ENCODE measurements at places on chromosomes 5 and 9.
A peak's percentile ranks its signal among the peaks of the same experiment; 100 is the strongest.

DNA sequence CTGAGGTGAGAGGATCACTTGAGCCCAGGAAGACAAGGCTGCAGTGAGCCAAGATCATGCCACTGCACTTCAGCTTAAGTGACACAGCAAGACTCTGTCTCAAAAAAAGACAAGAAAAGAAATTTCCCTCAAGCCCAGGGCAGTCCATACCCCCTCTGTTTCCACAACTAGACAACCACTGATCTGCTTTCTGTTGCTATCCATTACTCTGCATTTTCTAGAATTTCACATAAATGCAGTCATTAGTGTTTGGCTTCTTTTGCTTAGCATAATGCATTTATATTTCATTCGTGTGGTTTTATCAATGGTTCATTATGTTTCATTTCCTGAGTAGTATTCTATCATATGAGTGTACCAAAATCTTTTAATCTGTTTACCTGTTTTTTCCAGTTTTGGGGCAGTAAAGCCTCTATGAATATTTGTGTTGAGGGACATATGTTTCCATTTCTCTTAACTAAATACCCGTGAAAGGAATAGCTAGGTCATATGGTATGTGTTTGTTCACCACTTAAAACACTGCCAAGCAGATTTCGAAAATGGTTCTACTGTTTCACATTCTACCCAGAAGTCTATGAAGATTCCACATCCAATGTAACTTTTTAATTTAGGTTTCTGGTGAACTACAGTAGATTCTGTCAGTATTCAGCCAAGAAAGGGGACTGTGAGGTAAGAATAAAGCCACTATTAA is 271.8 kb downstream of the ZNF608 start:
- no peak for DNase-seq

DNA sequence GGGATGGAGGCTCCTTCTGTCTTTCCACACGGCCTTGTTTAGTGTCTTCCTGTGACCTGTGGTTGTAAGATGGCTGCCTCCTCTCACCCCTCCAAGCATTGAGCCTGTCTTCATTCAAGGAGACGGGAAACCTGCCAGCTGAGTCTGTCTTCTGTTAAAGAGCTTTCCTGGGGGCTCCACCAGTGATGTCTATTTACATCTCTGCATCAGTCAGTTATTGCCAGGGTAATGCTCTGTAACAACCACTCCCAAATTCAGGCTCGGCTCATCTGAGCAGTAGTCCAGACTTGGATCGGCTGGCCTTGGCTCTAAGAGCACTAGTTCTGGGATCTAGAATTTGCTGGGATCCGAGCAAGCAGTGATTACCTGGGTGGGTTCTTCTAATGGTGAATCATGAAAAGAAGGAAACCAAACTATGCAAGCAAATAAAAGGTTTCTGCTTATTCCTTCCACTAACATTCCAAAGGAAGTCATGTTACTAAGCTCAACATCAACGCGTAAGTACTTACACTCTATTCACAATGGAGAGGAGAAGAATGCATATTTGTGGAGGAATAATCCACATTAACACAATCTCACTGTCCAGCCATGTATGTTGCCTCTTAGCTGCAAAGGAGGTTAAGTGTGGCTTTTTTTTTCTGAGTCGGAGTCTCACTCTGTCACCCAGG is 61.7 kb downstream of the GALNT12 start:
- no peak for DNase-seq

GRCh38 chr5:148967783-148968182 is 95.1 kb downstream of the SH3TC2 start:
- no peak for DNase-seq

GRCh38 chr9:111068383-111068730 is 30.1 kb upstream of the LPAR1 start:
- no peak for DNase-seq

DNA sequence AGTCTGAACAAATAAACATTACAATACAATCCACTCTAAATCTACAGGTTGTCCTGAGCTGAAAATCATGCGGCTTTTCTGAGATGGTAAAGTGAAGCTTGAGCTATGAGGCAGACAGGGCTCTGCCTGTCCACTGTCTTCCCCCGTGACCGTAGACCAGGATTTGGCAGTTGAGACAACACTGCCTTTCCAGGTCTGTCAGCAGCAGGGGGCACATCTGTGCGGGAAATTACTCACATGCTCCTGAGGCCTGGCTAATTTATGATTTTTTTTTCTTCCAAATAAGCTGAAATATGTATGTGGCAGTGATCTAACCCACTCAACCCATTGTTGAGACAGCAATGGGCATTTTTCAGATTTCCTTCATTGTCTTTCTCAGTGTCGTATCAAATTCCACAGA is 307.9 kb downstream of the FBXL7 start:
- no peak for DNase-seq

DNA sequence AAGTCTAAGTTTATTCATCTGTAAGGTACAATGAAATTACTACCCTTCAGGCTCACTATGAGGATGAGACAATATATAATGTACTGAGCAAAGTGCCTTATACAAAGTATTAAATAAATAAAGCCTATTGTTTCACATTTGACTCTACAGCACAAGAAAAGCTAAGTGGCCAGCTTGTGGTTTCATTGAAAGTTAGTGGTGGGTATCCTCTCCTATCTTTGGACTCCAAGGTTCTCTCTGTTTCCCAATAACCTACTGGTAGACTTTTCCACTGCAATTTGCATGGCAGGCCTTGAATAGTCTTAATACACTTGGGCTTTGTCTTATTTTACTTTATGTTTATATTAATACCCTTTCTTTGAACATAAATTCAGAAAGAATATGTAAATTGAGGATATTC is 262.7 kb downstream of the DEPDC1B start:
- DNase-seq: no peak

GRCh38 chr5:30932273-30933017 is 261.0 kb upstream of the CDH6 start:
- DNase-seq: no peak

GRCh38 chr5:178432421-178433272 is 157.5 kb downstream of the COL23A1 start:
- no peak for DNase-seq

- no peak for DNase-seq
Observed at GRCh38 chr5:38434966-38435705, 121.3 kb downstream of the LIFR start.

- DNase-seq: no peak
Observed at GRCh38 chr9:82923912-82924605, 138.9 kb downstream of the RASEF start.

DNA sequence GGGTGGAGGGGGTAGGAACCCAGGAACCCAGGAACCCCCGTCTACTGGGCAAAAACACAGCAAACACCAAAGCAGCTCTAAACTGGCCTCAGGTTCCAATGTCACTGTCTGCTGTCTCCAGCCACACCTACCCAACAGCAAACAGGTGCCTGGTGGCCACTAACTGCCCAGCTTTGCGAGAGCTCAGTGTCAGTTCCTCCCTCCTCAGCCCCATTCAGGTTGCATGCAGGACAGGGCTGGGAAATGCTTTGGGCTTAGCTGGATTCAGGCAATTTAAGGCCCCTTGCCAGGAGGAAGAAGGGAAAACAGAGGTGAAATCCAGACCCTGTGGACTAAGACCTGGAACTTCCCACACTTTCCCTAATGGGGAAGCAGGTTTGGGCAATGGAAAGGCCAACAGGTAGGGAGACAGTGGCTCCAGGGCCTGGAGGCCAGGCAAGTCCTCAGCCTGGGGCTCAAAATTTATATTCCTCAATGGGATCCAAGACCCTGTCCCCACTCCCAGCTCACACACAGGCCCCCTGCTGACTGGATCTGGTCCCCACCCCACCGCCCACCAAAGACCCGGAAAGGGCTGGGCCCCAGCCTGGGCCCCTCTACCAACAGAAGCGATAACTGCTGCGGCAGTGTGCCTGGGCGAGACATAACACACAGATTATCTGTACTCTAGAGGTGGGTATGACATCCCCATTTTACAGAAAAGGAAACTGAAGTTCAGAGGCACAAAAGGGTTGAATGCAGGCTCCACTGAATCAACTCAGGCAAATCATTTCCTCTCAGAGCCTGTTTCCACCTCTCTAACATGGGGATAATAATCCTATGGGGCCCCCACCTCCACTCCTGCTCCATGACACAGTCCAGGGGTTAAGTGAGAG is 3.5 kb downstream of the EEIG1 start:
- DNase-seq: no peak

- DNase-seq: no peak
Observed at GRCh38 chr5:158123595-158123994, 264.6 kb upstream of the CLINT1 start.

DNA sequence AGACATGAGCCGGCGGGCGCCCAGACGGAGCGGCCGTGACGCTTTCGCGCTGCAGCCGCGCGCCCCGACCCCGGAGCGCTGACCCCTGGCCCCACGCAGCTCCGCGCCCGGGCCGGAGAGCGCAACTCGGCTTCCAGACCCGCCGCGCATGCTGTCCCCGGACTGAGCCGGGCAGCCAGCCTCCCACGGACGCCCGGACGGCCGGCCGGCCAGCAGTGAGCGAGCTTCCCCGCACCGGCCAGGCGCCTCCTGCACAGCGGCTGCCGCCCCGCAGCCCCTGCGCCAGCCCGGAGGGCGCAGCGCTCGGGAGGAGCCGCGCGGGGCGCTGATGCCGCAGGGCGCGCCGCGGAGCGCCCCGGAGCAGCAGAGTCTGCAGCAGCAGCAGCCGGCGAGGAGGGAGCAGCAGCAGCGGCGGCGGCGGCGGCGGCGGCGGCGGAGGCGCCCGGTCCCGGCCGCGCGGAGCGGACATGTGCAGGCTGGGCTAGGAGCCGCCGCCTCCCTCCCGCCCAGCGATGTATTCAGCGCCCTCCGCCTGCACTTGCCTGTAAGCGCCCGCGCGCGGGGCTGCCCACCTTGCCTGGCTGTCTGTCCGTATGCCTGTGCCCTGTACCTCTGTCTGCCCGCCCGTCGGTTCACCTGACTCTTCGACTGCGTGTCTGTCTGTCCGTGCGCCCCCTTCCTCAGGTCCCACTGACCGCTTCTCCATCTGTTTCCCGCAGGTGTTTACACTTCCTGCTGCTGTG is 412 bp downstream of the FGF18 start:
- peak; percentile 36 for DNase-seq

- no peak for DNase-seq
Observed at GRCh38 chr5:134125039-134126015, 10.8 kb downstream of the TCF7 start.

- no peak for DNase-seq
Observed at GRCh38 chr5:109997161-109997560, 307.4 kb downstream of the MAN2A1 start.

DNA sequence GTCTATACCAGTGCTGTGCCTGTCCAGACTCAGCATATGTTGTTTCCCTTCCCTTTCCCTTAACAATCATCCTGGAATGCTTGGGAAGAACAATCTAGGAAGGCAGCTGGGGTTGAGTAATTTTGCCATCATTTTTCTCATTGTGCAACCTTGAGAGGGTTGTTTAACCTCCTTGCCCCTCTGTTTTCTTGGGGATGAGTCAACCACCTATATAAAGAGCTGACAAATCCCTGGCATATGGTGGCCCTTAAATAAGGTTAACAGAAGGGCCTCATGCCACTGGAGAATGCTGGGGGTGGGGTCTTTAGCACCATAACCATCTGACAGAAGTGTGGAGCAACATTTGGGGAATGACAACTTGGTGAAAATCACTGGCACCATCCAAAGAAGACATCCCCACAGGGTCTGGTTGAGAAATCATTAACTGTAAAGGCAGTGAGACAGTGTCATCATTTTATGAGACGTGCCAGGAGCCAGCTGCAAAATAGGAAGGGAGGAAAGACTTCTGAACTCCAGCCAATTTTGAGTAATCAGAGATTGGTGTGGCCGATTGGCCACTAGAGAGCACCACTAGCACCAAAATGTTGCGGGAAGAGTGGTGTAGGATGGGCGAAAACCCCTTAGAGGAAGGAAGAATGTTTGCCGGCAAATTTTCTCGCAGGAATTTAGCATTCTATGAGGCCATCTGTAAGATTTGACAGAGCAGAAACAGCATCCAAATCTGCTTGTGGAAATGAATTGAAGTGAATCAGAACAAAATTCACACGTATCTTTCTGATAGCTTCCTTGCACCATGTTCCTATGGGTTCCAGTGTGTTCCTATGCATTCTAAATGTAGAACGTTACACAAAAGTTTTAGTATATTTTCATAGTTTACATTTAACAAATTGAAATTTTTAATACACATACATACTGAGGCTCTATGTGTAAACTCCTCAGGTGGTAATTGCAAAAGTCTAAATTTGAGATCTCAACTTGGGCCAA is 113.8 kb downstream of the MSX2 start:
- DNase-seq: peak; percentile 16

- DNase-seq: peak; percentile 1
Observed at GRCh38 chr5:127925916-127926315, 157.7 kb upstream of the SLC12A2 start.

DNA sequence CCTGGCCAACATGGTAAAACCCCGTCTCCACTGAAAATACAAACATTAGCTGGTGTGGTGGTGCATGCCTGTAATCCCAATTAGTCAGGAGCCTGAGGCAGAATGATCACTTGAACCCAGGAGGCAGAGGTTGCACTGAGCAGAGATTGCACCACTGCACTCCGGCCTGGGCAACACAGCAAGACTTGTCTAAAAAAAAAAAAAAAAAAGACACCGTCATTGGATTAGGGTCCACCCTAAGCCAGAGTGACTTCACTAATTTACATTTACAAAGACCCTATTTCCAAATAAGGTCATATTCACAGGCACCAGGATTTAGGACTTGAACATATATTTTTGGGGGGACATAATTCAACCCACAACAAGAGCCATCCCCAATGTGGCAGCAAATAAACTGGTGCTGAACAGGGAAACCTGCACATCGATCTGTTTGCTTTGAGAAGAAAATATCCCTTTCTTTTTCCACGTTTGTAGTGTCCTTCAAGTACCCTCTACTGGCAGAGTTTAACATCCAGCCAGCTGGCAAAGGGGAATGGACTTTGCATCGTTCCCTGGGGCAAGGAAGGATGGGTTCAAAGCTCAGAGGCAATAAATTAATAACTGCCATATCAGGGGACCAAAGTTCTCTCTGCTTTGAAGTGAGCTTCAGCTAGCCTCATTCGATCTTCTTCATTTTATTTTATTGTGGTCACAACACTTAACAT is 3.7 kb upstream of the DNAJC25 start:
- no peak for DNase-seq

GRCh38 chr5:155307229-155307628 is 293.7 kb downstream of the KIF4B start:
- no peak for DNase-seq

DNA sequence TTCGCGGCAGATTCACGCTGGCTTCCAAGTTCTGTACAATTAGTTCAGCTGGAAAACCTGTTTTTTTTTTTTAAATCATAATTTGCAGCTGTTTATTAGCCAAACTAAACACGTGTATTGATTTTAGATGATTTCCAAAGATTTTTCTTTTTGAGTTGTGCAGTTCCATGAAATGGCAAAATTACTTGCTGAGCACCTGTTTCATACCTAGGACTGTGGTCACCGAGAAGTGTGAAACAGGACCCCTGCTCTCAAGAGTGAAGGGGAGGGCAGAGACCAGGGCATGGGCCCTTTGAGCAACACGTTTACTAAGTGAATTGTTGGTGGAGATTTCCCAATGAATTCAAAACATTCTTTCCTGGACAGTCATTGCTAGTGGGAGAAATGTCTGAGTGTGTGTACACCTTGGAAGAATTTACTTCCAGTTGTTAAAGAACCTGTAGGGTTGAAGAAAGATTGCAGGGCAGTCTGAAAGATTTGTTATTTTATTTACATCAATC is 688 bp downstream of the SNX24 start:
- DNase-seq: no peak
